ENCODE measurements at places on chromosomes 5 and 9. TPM values are rescaled to one million over a fixed set of nuclear protein-coding genes. Genes with fewer than 3 reads are reported as not detected.

DNA sequence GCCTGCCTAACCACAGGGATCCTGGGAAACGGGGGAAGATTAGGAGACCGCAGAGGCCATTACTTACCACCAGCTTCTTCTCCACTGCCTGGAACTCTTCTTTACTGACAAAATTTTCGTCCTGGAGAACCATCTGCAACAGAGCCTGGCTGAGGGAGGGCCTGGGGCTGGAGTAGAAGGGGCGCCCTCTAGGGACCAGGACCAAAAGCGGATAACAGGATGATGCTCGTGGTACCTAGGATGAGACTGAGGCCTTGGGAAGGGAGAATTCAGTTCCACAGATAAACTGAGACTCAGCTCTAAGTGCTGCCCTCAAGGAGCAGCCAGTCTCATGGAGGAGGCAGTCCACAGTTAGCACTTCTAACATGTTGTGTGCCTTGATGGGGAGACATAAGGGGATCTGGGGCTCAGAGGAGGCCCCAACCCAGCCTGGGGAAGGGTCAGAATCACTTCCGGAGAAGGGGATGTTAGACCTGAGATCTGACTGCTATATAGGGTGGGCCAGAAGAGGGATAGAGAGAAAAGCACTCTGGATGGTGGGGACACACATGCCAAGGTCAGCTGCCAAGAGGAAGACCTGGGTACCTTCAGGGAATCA is 1.2 kb downstream of the SPATA24 start:
- DNase-seq: peak; percentile 20

Gene HMMR
- total RNA-seq: 0.33 TPM

- DNase-seq: no peak
Observed at GRCh38 chr5:142426129-142427014, 101.6 kb upstream of the SPRY4 start.

- DNase-seq: no peak
Observed at GRCh38 chr5:109597893-109598292, 91.8 kb upstream of the MAN2A1 start.

DNA sequence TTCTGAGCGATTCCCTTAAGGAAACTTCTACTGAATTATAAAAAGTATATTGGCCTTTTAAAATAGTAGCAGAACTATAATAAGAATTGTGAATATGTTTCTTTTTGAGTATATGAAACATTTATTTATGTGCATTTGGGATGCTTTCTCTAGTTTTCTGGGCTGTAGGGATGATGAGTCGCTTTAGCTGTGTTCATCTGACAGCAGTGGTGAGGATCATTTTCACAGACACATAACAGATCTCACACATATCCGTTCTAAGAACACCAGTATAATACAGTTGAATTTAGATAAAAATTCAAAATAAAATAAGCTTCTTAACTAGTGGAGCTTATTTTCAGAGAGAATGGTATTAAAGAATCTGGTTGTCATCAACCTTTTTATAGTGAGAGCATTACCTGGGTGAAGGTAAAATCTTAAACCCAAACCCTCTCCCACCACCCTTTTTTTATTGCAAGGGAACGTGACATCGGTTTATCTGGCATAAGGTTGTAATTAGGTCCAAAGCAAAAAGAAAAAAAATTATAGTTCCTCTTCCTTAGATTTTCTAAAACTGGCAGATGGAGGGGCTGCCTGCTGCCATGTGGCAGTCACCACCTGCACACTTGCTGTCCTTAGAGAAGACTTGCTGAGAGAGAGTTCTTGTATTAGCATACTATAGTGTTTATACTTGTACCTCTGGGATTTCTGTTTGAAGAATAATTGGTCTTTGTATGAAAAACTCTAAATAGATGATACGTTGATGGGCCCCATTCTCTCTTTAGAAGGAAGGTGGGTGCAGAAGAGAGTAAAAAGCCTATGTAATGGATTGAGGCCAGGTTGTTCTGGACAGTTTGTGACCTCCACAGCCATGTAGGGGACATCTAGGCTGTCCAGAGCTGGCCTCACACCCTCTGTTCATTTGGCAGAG is 86.8 kb downstream of the CAMK4 start:
- no peak for DNase-seq

- DNase-seq: no peak
Observed at GRCh38 chr9:136608348-136609159, 54.2 kb upstream of the EGFL7 start.

GRCh38 chr9:19682397-19682796 is 106.4 kb downstream of the SLC24A2 start:
- DNase-seq: no peak

Gene DNAI1
- total RNA-seq: not detected
